ENCODE measurements at places on chromosomes 12 and 14. TPM values are rescaled to one million over a fixed set of nuclear protein-coding genes. Genes with fewer than 3 reads are reported as not detected.

Gene MYH7
- total RNA-seq = not detected

Gene SYNDIG1L
- not detected for total RNA-seq

DNA sequence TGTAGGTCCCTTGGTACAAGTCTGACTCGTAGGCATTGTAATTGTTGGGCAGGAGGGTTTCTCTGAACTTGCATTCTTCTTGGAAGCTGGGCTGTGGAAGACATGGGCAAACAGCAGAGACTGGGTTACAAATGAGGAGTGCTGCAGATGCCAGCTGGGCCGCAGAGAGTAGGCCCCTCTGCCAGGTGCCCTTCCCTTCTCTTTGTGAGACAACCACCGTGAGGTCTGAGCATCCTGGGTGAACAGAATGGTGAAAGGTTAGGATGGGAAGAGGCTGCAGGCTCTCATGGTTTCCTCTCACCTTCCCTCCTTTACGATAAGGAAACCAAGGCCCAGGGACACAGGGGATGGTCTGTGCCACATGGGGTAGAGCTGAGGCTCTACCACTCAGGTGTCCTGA is 11.3 kb downstream of the FGF6 start:
- DNase-seq = no peak

- DNase-seq = peak; percentile 9
Measured at GRCh38 chr14:58501214-58501816, 73.8 kb downstream of the KIAA0586 start.

GRCh38 chr14:99468081-99468480 is 12.6 kb downstream of the SETD3 start:
- no peak for DNase-seq

GRCh38 chr14:24279301-24280186 is 8.1 kb upstream of the RABGGTA start:
- DNase-seq = no peak

- no peak for DNase-seq
Measured at GRCh38 chr12:92384571-92384970, 238.9 kb upstream of the BTG1 start.

DNA sequence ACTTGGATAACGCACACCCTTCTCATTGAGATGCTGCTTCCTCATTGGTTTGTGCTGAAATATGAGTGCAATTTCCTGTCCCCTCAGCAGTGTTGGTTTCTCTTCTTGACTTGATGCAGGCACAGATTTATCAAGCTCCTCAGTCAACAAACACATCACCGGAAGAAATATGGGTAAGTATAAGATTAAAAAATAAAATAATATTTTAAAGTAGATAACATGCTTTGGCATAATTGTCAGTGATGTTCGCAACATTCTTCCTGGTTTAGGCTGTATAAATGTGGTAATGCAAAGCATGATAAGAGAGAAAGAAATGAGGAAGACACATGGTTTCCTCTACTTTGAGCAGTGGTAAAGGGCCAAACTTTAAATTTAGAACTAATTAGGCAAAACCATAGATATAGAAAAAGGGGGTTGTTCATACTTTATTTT is at the start of gene GPR65:
GPR65 (plus strand) TSS at position 86 of the 432 bp plus-strand sequence. CDS start 5,713 bp downstream, outside the sequence.
- no peak for DNase-seq

GRCh38 chr12:18108611-18109010 is 18.6 kb upstream of the RERGL start:
- DNase-seq = no peak

GRCh38 chr14:78292003-78292402 is 121.8 kb downstream of the NRXN3 start:
- no peak for DNase-seq

Gene PAH
- 0.31 TPM for total RNA-seq

- no peak for DNase-seq
Measured at GRCh38 chr12:58450868-58451482, 469.3 kb downstream of the LRIG3 start.

DNA sequence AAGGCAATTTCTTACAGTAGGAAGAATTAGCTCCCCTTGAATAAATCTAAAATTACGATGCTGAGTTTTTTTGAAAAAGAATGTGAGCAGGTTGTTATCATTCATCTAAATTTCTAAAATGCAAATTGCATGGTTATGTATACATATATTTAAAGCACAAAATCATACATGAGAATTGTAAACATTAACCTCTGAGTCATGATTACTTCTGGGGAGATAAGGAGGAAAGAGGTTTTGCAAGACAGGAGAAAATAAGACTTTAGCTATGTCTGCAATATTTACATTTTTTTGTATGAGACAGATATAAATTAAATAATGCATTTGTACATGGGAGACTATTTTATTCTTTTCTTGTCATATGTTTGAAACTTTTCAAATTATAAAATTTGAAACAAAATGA is 72.2 kb downstream of the TSPAN8 start:
- no peak for DNase-seq

GRCh38 chr14:36518031-36518585 is 1.9 kb downstream of the NKX2-1 start:
- DNase-seq = no peak

Gene CATSPERB
- 0.67 TPM for total RNA-seq

DNA sequence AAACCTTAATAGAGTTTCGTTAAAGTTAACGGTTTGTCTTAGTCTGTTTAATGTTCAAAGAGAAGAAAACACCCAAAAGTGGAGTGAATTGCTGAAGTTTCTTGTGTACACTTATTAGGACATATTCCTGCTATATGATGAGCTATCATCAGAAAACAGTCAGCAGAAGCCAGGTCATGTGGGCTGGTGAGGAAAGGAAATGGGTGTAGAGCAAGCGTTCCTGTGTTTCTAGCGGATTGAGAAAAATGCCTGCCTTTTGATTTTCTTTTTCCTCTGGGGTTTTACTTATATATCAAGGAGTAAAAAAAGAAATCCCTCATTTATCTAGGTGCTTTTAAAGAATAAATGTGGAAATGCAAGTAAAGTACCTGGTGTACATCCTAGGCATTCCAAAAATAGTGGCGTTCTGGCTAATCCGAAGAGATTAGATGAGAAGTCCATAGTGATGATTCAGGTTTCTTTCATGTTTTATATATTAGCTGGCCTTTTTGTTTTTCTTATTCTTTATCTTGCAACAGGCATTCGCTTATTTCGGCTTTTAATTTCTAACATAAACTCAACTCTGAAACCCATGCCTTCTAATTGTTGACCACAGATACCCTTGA is 50.7 kb downstream of the FLRT2 start:
- DNase-seq = no peak

GRCh38 chr12:26683443-26683842 is 149.6 kb downstream of the ITPR2 start:
- no peak for DNase-seq

Gene KCNC2
- not detected for total RNA-seq

Gene SERPINA10
- not detected for total RNA-seq

GRCh38 chr12:4320497-4320852 is 538 bp upstream of the TIGAR start:
- no peak for DNase-seq

Gene CFL2
- total RNA-seq = 6.5 TPM

- peak; percentile 59 for DNase-seq
Measured at GRCh38 chr14:31419967-31420318, 407 bp downstream of the HEATR5A start.

Gene NELL2
- 0.53 TPM for total RNA-seq

GRCh38 chr12:29147731-29148595 is 1.1 kb upstream of the FAR2 start:
- no peak for DNase-seq

Gene SOX5
- total RNA-seq = 11.9 TPM

Gene SERPINA12
- not detected for total RNA-seq

DNA sequence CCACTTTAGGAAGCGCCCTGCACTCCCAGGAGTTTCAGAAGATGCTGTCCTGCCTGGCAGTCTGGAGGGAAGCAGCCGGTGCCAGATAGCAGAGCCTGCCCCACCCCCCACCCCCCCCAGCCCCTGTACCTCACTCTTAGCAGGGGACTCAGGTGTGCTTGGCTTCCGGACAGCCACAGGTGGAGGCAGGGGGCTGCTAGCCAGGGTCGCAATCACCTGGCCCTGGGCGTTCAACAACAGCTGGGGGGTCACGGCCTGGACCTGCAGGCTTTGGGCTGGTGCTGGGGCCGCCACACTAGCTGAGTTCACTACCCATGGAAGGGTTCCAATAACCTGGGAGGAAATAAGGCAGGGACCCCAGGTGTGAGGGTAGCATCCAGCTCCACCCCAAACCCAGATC is 22.0 kb downstream of the POU6F1 start:
- DNase-seq = no peak

DNA sequence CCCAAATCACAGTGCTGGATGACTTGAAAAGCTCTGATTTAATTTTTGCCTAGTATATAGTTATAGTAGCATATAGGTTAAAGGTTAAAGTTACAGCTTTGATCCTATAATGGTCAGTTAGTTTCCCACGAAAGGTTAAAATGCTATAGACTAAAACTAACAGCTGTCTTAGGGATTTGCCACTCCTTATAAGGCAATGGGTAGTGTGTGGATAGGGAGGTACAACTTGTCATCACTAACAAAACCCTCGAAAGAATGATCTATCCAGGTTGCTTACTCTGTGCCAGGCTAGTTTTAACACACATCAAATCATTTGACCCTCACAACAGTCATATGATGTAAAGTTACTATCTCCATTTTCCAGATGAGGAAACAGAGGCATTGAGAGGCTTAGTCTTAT is 11.7 kb downstream of the RCOR1 start:
- DNase-seq = no peak

GRCh38 chr12:30896461-30896860 is 30.1 kb upstream of the TSPAN11 start:
- no peak for DNase-seq

Gene TBK1
- total RNA-seq = 23.7 TPM

DNA sequence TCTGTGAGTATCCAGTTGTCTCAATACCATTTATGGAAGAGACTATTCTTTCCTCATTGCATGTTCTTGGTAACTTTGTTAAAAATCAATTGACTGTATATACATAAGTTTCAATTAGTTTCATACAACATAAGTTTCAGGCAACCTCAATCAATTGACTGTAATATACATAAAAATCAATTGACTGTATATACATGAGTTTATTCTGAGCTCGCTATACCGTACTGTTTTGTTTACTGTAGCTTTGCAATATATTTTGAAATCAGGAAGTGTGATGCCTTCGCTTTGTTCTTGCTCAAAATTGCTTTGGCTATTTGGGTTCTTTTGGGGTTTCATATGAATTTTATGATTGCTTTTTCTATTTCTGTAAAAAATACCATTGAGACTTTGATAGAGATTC is 392.0 kb downstream of the BTG1 start:
- DNase-seq = no peak

- DNase-seq = peak; percentile 37
Measured at GRCh38 chr14:31937730-31938346, 139.3 kb upstream of the ARHGAP5 start.

Gene SLC25A21
- total RNA-seq = 28.7 TPM

GRCh38 chr12:126537961-126538530 is 1472.8 kb downstream of the AACS start:
- no peak for DNase-seq

GRCh38 chr14:101033446-101034165 is 130.1 kb upstream of the RTL1 start:
- no peak for DNase-seq

GRCh38 chr12:59624732-59625460 is 29.1 kb downstream of the SLC16A7 start:
- no peak for DNase-seq
